ENCODE measurements at places on chromosomes 1 and 21.

GRCh38 chr1:240189386-240189989 lies 97.8 kb downstream of the FMN2 start:
- DNase-seq, result peak; percentile 15

DNA sequence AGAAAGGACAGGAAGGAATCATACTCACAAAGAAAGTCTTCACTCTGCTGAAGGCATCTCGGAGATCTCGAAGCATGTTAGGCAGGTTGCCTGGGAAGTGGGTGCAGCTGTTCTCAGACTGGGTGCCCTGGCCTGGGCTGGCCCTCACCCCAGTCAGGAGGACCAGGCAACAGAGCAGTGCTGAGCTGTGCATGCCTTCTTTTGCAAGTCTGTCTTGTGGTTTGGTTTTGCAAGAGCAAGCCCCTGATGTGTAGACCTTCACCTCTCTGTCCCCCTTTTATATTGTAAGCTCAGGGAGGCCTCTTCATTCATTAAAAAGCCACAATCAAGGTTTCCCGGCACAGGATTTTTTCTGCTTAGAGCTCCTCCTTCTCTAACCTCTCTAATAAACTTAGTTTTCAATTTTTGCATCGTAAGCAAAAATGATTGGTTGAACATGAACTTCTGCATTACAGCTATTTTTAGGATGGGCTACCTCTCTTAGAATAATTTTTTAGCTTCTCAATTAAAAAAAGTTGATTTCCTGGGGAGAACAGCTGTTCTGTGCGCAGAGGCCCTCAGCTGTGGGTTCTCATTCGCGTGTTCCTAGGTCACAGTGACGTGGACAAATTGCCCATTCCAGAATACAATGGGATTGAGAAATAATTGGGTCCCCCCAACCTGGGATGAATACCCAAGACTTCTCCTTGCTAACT lies at the start of gene IL10:
Gene IL10 (minus strand): TSS at position 252 of the 695 bp plus-strand sequence. CDS start 59 bp downstream, at position 193.
- no peak for DNase-seq

DNA sequence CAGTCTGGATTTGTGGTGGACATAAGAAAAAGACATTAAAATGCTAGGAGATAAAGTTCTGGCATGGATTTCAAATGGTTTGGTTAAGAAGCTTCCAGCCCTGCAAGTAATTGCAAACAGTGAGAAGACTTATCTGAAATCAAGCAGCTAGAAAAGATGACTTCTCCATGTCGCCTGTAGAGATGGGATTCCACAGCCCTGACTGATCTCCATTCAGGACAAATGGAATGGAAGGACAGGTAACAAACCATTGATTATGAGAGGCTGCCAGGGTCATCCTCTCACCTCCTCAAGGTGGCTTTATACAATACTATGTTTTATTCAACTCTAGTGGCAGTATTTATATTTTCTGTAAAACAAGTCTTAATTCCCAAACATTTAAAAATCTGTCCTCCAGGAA lies 237.9 kb downstream of the HLX start:
- no peak for DNase-seq

DNA sequence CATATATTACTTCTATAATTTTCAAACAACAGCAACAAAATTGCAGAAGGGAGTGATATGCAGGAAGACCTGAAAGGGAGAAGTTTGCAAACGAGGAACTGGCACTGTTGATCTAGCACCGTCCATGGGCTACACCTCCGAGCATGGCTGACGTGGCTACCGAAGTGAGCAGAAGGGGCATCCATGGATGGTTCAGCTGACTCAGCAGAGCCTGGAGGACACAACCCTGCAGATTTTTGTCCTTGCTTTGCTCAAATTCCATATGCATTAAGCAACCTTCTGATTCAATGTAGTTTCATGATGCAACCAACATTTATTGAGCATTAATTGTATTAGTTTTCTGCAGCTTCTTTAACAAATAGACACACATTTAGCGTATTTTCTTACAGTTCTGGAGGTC lies 191.2 kb downstream of the C1orf94 start:
- DNase-seq, result no peak

DNA sequence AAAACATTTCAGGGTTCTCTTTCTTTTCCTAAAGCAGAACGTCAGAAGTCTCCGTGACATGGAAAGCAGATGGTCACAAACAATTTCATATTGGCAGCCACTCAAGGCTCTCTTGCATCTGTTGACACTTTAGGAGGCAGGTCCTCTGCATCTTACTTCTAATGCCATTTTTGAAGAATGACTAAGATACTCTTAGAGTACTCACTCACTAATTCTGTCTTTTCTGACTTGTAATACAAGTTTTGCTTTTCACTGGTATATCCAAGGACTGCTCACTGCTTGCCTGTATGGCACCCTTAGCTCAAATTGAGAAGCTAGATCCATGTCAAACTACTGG lies 68.3 kb downstream of the PRRX1 start:
- DNase-seq, result no peak

- no peak for DNase-seq
Measured at GRCh38 chr1:229835226-229835625, 209.2 kb downstream of the URB2 start.

DNA sequence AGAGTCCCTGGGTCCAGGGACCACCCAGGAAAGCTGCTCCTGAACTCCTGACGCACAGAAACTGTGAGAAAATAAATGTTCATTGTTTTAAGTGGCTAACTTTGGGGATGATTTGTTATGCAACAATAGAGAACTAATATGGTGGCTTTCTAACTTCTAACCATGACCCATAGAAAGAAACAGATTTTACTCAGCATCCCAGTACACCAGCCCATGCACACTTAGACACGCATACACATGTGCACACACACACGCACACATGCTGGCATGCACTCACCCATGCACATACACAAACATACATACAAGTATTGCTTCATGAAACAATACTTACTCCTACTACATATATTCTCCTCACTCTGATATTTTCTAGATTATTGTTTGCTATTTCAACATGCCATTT lies 57.1 kb downstream of the NID1 start:
- DNase-seq, result no peak

DNA sequence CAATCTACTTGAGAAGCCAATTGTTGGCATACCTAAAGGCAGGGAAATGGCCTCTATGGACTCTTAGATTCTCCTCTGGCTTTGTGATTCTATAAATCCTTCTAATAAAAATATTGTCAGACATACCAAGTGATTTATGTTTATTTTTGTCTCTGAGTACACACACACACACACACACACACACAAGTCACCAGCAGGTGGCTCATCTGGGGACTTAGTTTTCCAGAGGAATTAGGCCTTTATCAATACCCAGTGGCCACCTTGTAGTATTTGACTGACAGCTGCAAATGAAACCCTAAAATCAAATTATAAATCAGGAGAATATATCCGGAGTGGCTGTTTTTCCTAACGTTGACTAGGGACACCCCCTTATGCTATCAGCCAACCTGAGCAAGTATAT lies 258.5 kb downstream of the BRINP2 start:
- no peak for DNase-seq

DNA sequence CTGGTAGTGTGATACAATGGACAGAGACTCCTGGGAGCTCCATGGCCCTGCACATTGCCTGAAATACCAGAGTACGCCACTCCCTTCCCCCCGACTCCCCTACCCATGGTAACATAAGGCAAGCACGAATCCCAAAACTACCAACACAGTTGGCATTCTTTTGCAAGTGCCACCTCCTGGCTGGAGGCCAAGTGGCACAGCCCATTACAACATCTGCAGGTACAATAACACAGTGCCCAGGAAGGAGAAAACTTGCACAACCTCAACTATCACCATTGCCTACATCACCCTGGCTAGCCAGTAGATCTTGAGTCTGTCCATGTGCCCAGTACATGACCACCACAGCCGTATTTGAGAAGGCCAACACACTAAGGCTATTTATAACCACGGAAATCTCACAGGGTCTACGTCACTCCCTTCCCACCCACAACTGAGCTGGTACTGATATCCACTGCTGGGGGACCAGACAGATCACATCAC lies 11.7 kb downstream of the ADAMTS1 start:
- no peak for DNase-seq

DNA sequence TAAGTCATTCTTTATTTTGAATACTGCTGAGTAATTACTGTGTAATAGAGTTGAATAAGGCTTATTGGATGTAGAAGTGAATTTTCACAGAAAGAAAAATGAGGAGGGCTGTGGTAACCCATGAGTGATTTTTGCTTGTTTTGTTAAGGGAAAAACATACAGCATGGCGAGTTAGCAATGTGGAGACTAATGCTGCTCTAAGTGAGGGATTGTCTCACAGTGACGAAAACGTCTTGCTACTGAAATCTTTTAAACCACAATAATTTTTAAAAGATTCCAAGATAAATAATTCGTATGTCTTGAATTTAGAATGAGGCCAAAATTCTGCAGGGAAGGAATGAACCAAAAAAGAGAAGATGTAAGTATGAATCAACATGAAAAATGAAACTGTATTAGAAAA lies 16.2 kb upstream of the PLA2G4A start:
- DNase-seq, result no peak

DNA sequence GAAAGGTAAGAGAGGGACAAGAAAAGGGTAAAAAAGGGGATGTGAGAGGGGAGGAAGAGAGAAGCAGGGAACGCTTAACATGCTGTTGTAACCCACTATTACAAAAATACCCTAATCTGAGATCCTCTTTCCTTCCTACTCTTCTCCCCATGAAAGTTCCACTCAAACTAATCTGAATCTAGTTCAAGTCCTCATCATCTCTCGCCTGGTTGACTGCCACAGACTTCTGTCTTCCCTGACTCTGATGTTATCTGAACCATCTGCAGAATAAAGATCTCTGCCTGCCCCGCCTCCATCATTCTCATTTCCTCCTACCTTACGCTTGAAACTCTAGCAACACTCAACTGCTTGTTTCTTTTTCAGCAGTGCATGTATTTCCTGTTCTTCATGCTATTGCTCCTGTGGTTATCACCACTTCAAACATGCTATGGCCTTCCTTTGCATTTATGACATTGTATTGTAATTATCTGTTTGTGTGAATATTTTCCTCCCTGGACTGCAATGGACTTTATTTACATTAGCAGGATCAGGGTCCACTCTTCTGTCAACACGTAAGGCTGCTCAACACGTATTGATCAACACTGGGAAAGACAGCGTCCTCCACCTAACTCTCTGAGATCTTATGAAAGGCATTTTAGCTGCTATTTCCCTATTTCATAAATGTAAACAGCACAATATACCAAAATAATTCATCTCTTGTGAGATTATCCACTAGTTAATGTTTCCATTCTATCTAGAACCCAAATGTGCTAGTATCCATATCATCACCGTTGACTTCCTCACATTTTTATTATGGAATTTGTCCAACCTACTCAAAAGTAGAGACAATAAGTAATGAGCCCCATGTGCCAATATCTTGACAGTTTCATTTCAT lies 215.5 kb upstream of the USP25 start:
- peak; percentile 35 for DNase-seq

DNA sequence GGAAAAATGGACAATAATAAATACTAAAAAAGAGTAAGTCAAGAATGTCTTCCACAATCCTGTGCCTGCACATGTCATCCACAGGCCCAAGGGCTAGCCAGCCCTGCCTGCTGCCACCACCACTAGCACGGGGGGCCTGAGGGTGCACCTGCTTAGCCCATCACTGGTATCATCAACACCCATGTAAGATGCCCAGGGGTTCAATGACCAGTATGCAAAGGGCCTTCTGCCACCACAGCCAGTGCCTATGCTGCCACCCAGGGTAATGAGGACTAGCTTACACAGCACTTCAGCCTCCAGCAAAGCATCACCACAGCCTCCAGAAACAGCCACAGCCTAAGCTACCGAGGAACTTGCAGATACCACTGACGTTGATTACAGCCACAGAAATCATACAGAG lies 46.3 kb downstream of the POFUT2 start:
- no peak for DNase-seq

GRCh38 chr1:213714645-213715044 lies 273.1 kb upstream of the PROX1 start:
- DNase-seq, result no peak

GRCh38 chr21:46226920-46227599 lies 1.5 kb downstream of the LSS start:
- DNase-seq, result no peak

GRCh38 chr1:224433041-224433691 lies 1.4 kb downstream of the WDR26 start:
- peak; percentile 27 for DNase-seq

- no peak for DNase-seq
Measured at GRCh38 chr1:112247961-112248360, 148.1 kb upstream of the CTTNBP2NL start.

DNA sequence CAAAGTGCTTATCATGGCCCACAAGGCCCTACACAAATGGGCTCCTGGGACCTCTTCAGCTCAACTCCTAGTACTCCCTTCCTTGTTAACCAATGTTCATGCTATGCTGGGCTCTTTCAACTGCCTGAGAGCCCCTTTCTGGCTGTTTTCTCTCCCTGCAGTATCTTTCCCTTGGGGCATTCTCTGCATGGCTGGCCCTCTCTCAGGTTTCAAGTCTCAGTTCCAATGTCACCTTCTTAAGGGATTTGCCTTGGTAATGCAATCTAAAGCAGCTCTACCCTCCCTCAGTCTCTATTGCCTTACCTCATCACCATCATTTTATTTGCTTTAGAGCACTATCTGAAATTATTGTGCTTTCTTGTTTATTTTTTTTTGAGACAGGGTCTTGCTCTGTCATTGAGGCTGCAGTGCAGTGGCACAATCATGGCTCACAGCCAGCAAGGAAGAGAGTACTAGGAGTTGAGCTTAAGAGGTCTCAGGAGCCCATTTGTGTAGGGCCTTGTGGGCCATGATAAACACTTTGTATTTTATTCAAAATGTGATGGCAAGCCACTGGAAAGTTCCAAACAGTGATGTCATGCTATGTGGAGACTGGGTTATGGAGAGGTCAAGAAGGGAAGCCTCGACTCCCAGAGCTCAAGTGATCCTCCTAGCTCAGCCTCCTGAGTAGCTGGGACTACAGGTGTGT lies 63.4 kb upstream of the SRSF10 start:
- no peak for DNase-seq

GRCh38 chr1:76826072-76826845 lies 41.0 kb upstream of the ST6GALNAC5 start:
- DNase-seq, result no peak

DNA sequence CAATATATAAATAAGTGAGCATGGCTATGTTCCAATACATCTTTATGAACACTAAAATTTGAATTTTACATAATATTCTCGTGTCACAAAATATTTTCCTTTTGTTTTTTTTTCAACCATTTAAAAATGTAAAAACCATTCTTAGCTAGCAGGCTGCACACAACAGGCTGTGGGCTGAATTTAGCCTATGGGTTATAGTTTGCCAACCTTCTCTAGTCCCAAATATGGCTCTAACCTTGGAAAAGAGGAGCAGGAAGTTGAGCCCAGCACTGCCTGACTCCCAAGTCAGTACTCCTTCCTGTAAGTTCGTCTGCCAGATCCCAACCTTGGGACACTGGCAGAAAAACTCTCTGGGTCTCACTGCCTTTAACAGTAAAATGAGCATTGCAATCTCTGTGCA lies 13.4 kb downstream of the C1QB start:
- no peak for DNase-seq

GRCh38 chr1:15492596-15492995 lies 16.7 kb downstream of the CELA2B start:
- DNase-seq, result no peak

DNA sequence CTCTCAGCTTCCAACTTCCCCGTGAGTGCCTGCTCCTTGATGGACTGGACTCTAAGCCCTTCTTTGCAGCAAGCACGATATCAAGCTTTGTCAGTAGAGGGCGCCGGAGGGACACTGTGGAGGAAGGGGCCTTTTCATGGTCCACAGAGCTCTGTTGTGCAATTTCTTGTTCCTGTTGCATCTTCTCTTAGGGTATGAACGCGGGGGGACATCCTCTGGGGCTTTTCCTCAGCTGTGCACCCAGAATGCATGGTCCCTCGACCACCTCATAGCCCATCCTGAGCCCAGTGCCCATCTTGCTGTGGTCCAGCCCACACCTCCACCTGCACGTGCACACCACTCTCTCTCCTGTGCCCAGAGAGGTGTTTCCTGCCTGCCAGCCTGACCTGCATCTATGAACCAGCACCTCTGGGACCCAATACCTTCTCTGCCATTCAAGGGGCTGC lies 556.8 kb downstream of the PTPRU start:
- peak; percentile 76 for DNase-seq

Measured in activated naive CD8-positive, alpha-beta T cell treated with anti-CD3 and anti-CD28 coated beads, Interleukin-2, amount 50 U/mL, for 24 hours (primary cell).